Activated CD4-positive, alpha-beta T cell treated with anti-CD3 and anti-CD28 coated beads for 24 hours (primary cell): ENCODE measurements at places on chromosomes 3 and 15.

DNA sequence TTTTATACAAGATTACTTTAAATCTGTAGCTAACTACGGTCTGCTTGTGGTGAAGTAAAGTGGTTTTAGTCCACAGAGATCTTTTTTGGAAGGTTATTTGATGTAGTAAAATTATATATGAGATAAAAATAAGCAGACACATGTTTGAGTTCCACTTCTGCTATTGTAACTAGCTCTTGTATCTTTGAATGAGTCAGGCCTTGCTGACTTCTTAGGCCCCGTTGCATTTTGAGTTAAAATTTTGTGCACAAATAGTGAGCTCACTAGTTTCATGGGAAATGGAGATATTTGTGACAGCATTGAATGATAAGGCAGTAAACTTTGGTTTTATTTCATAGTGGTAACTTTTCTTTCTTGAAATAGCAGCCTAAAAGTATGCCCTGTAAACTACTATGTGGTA, 42.6 kb downstream of the ARIH1 start:
- DNase-seq: no peak

DNA sequence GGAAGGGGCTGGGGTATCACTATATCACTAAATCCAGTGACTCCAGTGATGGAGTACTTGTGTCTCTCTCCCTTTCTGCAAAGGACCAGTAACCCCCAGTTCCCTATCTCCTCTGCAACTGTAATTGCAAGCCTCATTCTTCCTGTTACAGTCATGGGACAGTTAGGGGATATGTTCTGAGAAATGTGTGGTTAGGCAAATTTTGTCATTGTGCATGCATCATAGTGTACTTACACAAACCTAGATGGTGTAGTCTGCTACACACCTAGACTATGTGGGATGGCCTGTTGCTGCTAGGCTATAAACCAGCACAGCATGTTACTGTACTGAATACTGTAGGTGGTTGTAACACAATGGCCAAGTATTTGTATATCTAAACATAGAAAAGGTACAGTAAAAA, 2.2 kb downstream of the VPS8 start:
- no peak for DNase-seq

GRCh38 chr3:81951636-81952035, 190.2 kb upstream of the GBE1 start:
- DNase-seq: no peak

- no peak for DNase-seq
Measured at GRCh38 chr15:96232335-96232734, 98.2 kb upstream of the NR2F2 start.

DNA sequence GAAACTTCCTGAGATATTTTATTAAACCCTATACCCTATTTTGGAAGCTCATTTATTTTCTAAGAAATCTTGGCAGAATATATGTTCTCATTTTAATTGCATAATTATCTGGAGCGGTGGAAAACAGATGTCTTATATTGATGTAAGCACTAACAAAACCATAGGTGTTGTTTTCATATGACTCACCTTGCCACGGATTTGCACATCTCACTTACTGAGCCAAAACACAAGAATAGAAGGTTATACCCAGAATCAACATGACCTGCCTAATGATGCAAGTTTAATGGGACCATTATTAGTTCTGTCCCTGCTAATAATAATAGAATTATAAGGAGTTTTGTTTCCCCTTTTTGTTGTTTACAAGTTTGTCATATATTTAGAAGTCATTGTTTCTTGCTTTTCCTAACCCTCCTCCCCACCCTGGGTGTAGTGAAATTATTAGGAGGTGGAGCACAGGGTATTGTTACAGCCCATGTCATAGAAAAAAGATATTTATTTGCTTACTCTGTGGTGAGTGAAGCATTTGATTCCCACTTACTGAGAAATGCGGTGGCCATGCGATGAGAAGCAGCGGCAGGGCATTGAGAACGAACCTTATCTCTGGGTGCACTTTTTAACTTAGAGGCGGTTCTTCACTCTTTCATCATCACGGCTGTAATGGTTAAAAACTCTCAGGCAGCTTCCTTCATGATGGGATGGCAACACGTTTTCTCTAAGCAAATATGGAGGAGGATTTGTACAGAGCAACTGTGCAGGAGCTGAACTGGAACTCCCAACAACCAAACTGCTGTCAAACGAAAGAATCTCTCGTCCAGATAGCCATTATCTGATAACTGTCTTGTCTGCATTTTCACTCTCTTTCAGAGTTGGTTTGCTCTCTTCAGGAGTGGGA, 521 bp downstream of the IL5RA start:
- no peak for DNase-seq

- no peak for DNase-seq
Measured at GRCh38 chr15:93231261-93231925, 142.4 kb upstream of the RGMA start.

DNA sequence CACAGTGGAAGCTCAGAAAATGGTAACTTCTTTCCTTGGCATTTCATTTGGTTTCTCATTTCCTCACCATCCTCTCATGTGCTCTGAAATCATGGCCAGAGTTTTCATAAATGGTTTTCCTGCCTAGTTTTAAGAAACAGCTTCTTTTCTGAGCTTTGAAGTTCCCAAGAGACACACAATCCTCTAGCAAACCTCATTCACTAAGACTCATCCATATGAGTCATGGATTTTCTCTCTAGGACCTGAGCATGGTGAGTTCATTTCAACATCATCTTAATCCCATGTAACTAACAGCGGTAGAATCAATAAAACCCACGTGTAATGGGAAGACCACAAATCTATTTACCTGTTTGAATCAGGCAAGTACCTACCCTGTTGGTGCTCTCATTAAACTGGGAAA, 274.5 kb upstream of the LRTM1 start:
- DNase-seq: no peak

DNA sequence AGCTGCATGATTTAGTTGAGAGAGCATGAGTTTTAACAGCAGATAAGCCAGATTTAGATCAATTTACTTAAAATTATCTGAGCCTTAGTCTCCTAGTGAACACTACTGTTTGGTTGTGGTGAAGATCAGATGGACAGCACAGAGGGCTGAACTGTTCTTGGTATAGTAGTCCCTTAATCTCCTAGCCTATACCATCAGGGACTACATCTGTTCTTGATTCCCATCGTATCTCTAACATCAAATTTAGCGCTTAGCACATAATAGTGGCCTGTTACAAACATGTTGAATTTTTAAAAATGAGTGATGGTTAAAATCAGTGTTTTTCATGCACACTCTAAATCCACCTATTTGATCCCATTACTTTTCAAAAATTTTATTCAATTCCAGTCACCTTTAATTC, 507.7 kb downstream of the GRM7 start:
- DNase-seq: no peak

GRCh38 chr3:10520072-10520471, 14.7 kb upstream of the ATP2B2 start:
- no peak for DNase-seq

DNA sequence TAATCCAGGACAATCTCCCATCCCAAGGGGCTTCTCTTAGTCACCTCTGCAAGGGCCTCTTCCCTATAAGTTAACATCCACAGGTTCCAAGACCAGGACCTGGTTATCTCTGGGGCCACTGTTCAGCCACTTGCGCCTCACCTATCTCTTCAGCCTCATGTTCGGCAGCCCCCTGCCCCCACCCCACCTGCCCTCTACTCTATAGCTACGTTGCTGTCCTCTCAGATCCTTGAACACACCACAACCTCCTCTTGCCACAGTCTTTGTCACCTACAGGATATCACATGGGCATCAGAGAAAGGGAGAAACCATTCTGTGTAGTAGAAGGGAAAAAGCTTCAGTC, 33.9 kb downstream of the SLC41A3 start:
- no peak for DNase-seq

GRCh38 chr3:176619833-176620232, 577.4 kb downstream of the TBL1XR1 start:
- no peak for DNase-seq

DNA sequence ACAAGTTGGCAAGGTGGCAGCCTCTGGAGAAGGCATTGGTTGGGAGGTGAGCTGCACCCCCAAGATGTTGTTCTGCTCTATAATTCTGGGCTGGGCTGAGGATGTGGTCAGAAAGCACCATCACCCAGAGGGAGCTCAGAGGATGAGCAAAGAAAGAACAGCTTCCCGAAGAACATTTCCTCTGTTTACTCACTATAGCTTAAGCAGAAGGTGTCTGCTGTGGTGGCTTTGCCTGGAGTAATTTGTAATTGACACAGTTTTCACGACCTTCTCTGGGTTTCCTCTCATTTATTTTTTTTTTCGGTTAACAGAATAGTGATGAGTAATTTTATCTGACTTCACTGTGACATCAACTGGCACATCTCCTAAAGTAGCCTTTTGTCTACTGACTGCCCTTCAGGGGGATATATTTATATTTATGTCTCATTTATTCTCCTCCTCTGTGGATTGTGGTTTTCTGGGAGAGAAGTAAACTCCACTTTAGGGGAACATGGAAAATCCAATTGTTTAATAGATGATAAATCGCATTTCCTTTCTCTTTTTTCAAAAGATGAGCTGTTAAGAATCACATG, 49.5 kb upstream of the ABHD17C start:
- DNase-seq: no peak

DNA sequence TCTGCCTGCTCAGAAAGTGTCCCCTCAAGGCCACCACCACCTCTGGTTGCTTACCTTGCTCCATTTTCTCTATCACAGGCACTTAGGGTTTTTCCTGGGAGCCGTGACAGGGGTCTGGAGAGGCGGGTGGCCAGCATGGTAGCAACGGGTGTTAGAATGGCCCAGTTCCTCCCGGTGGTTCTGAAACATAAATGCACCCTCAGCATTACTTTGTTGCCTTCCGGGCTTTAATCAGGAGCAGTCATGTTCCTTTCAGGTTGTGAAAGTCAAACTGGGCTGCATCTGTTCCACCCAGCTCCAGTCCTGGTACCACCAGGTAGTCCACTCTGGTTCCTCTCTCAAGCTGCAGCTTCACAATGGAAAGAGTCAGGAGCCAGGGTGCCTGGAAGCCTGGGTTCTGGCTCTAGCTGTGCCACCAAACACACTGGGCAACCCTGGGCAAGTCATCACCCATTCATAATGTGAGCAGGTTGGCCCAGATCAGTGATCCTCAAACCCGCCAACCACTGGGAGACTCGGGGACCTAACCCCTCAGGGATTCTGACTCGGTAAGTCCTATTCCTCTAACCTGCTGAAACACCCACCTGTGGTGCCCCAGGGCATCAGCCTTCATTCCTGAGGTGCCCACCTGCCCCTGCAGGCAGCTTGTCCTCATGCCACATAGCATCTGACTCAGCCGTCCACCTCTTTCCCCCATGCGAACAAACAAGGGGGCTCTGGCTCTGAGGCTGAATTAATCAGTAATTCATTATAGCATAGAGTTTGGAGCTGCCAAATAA, 9.3 kb downstream of the BDH1 start:
- DNase-seq: no peak

- no peak for DNase-seq
Measured at GRCh38 chr3:125202197-125202596, 10.4 kb downstream of the SLC12A8 start.

- DNase-seq: no peak
Measured at GRCh38 chr3:147937341-147937740, 528.2 kb downstream of the ZIC1 start.

DNA sequence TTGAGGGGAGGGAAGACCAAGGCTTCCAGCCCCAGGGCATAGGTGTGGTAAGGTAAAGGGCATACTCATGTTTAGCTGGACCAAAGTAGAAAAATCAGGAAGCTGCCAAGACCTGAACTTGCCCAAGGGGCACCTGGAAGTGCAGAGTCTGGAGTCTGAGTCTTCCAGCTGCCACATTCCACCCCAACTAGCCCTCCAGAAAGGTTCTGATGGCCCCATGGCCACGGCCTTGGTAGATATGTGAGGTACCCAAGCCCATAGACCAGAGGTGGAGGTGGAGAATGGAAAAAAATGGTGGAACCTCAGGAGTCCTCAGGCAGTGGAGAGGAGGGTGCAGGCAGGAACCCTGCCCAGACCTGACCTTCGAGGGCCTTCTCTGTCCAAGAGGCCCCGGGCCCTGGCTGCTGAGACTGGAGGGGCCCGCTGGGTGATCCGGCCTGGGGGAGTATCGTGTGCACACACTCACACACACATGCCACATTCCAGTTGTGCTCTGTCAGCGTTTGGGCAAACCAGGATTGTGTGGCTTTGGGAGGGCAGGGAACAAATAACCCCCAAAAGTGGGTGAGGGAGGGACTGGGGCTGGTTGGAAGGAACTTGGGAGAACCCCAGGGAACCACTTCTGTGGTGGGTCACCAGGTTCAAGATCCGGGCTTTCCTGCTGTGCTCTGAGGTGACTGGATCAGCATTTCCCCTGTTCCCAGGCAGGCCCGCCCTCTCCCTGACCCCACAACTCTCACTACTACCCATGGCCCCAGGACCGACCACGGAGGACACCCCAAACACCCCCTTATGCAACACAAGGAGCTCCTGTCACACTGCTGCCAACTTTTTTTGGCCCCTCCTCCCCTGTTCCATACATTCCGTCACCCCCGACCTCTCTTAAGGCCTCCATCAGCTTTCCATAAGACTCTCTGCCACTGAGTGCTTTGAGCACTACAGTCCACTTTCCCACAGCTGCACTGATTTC, 11.6 kb downstream of the MYL3 start:
- no peak for DNase-seq

- DNase-seq: no peak
Measured at GRCh38 chr3:123126031-123126430, 59.2 kb downstream of the PDIA5 start.

DNA sequence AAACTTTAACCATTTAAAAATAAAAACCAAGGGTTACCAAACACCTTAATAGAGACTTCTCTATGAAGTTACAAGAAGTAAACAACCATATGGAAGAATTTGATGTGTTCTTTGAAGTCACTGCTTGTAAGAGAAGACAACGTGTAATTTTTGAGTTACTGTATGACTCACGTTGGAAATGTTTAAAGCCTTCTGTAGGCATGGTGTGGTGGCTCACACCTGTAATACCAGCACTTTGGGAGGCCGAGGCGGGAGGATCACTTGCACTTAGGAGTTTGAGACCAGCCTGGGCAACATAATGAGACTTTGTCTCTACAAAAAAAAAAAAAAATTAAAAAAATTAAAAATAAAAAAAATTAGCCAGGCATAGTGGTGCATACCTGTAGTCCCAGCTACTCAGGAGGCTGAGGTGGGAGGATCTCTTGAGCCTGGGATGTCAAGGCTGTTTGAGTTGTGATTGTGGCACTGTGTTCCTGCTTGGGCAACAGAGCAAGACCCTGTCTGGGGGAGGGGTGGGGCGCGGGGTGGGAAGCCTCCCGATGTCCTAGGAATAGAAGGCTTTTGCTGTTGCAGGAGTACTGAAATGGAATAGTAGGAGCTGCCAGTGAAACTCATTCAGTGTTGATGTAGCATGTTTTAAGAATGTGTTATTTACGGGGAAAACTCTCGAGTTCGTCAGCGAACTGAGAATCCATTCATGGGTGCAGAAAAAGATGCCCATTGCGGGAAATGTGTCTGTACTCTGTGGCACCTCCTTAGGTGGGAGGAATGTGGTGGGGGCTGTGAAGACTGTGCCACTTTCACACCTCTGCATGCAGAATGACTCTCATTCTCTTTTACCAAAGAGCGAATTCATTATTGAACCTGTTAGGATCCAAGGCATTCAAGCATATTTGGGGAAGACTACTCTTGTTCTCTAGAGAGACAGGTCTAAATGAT, 134.2 kb downstream of the FNDC3B start:
- no peak for DNase-seq

GRCh38 chr3:22714749-22715148, 488.4 kb upstream of the UBE2E2 start:
- DNase-seq: no peak

- no peak for DNase-seq
Measured at GRCh38 chr15:87648278-87648677, 608.3 kb downstream of the NTRK3 start.
